ENCODE measurements at places on chromosomes 7 and 10.

- DNase-seq = no peak
Measured at GRCh38 chr7:35967366-35968139, 166.7 kb downstream of the SEPTIN7 start.

DNA sequence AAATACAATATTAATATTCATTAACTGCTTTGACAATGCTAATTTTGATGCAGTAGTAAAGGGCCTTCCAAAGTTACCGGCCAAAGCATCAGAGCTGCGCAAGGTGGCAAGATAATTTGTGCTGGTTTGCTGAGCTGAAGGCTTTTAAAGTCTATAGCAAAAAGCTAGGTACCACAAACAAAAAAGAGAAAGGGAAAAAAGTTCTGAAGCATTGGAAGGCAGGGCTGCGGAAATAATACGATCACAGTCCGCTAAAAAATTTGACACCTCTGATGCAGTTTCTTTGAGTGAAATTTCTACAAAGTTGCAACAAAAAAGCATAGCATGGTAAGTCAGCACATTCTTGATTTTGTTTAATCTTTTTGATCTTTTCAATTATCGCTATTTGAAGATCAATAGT is 175.6 kb downstream of the TCF7L2 start:
- no peak for DNase-seq

DNA sequence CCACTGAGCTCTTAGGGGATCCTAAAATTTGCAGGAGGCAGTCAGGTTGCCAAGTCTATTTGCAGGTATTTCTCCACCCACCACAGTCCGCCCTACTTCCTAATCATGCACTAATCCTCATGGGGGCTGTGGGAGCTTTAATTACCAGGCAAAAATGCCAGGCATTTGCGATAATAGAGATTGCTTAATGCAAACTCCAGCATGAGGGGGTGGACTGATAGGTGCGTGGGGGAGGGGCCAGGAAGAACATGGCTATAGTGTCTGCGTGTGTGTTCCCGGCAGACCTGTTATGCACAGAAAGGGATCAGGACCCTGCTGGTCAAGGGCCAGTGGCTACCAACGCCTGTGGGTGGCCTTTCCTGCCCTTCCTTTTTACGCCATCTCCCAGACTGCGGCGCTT is 15.6 kb upstream of the AQP1 start:
- no peak for DNase-seq

DNA sequence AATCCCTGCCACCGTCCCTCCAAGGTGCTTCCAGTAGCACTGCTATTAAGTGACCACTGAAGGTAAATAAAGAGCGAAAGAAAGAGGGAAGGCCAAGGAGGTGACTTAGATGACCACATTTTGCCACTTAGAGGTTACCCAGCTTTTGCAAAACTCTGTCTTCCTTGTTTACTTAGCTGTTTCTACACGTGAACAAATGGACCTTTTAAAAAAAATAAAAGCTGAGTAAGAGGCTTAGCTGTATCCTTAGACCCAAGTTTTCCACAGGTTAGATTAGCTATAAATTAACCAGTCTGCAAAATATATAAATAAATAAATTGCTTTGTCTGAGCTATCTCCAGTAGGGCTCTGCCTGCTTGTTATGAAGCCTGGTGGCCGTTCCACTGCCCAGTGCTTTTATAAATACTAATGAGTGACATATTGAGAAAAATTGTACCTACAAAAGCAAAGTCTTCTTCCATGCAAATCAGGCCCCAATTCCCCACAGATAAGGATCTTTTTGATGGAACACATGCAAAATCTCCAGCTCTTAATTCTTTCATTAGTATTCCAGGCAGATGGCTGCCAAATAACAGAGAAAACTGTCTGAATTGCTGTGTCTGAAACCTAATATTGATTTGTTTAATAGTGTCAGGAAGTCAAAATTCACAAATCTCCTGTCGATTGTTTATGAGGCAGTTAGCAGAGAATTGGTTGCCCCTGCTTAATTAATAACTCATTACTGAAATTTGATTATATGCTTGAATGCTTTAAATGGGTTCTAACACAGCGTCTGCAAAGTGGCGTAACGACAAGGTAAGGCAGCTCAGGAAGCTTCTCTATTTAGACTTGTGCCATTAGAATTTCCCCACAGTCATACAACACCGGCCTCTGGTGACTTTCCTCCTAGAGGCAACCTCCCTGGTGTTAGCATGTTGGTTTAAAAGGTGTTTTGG is 176.7 kb downstream of the EMX2 start:
- DNase-seq = no peak

GRCh38 chr10:29828440-29828894 is 193.7 kb upstream of the SVIL start:
- no peak for DNase-seq

DNA sequence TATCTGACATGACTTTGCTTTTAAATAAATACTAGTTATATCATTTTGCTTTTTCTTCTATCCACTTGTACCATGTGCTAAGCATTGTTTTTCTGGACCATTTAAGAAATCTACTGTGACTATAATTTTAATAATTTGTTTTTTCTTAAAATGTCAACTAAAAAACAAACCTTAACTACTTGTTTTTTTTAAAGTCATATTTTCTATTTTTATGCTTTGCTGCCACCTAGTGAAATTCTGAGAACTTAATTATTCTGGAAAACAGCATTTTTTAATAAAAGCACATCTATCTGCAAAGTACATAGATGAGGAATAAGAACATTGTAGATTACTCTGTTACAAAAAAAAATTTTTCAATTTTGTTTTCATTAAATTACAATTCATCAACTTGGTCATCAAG is 47.4 kb downstream of the ORC5 start:
- DNase-seq = no peak

GRCh38 chr10:61742812-61743211 is 80.1 kb downstream of the CABCOCO1 start:
- DNase-seq = no peak

DNA sequence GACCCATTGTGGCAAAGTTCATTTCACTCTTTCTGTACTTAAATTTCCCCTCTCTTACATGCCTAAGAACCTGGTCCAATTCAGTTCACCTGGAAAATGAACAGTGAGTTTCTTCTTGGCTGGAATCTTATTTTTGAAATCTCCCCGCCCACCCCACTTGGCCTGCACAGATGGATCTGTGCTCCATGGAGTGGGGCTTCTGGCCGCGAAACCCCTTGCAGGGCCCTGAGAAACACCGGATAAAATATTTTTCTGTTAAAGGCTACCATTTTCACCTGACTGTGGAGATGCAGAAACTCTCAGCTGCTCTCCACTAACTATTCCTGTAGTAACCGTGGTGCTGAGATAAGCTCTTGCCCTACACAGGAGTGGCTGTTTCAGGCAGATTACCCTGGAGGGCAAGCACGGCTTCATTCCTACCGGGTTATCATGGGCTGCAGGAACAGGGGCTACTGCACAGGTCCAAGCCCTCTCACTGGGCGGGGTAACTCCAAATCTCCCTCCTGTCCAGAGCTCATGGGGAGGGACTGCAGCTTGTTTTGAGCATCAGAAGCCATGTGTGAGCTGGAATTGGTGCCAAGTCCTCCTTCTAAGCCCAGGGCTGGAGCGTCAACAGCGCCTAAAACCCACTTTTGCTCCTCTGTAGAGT is 118.9 kb downstream of the PRPF18 start:
- no peak for DNase-seq

- peak; percentile 56 for DNase-seq
Measured at GRCh38 chr10:47374611-47375536, 9.2 kb downstream of the ZNF488 start.

GRCh38 chr10:130936851-130937250 is 374.7 kb downstream of the TCERG1L start:
- DNase-seq = no peak

DNA sequence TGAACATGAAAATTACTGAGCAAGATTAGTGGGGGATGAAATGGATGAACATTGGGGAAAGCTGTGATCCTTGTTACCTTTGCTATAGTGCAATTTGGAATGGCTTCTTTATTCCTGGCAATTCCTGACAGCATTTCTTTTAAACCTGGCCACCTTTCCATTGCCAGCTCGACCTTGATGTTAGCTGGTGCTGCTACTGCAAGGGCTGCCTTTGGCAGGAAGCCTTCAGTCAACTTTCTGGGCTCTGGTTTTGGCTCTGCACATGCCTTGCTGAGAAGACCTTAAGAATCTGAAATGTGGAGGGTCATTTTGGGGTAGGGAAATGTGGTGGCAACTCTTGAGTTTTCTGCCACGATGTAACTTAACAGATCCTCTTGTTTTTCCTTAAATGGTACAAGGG is 64.7 kb downstream of the KAT6B start:
- no peak for DNase-seq

DNA sequence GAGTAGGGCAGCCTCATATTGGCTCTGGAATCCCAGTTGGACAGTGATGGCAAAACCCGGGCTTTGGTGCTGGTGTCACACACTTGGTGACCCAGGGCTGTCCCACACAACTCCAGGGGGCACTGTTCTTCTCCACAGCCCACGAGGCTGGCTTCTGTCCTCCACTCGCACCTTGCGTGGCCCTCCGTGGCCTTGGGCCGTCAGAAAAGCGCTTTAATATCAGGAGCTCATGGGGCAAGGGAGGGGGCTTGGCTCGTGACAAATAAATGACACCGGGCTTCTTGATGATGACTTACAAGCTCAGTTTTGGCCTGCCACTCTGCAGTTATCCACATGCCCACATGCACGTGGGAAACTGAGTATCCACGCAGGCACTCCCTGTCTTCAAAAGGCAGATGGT is 8.1 kb downstream of the DOCK1 start:
- peak; percentile 24 for DNase-seq

- DNase-seq = no peak
Measured at GRCh38 chr7:124460056-124460450, 305.5 kb downstream of the GPR37 start.

GRCh38 chr10:13890233-13891127 is 303.7 kb downstream of the PRPF18 start:
- DNase-seq = peak; percentile 65

- DNase-seq = no peak
Measured at GRCh38 chr7:125926621-125927020, 997.0 kb upstream of the POT1 start.

DNA sequence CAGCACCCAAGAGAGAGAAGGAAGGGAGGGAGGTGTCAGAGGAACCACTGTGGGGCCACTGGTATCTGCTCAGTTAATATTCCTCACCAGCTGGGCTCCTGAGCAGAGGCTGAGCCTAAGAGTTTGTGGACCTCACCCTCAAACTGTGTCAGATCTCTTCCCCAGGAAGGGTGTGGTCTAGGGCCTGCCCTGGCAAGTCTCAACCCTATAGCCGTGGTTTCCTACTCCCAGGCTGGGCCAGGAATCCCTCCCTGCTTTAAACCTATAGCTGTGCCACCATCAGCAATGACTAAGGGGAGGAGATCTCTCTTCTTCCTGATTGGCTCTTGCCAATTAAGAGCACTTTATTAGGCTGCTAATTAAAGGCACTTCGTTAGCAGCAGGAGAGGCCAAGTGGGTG is 29.9 kb downstream of the POLL start:
- DNase-seq = no peak

DNA sequence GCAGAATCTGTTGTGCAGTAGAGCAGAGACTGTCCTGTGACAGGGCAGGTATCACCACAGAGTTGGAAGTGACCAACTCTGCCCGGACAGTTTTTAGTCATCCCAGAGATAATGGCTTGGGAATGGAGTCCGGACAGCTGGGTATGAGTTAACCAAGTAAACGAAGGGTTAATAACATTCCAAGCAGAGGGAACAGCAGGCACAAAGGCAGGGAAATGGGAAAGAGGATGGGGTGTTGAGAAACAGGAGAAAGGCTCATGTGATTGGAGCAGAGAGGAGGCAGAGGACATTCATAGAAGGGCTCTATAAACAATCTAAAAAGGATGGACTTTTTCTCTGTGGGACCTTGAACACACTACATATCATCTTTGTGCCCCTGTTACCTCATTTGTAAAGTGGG is 132.2 kb upstream of the YAE1 start:
- no peak for DNase-seq

- DNase-seq = no peak
Measured at GRCh38 chr10:101993651-101994200, 62.2 kb downstream of the ARMH3 start.

- DNase-seq = no peak
Measured at GRCh38 chr10:103849880-103850571, 5.3 kb downstream of the SH3PXD2A start.

- no peak for DNase-seq
Measured at GRCh38 chr10:102604439-102604841, 39.8 kb upstream of the TRIM8 start.

DNA sequence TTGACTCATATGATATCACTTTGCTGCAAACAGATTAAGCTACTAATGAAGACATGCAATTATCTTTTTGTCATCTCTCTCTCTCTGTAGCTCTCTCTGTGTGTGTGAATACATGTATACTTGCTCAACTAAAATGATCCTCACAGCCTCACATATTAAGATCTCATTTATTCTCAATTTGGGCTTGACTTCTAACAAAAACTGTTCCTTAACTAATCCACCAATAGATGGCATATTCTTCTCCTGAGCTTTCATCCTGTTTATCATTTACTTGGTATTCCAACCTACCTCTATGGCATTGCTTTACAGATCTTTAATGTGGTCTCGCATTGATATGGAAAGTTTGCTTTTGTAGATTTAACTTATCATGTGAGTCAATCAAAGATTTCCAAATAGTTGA is 540.4 kb downstream of the CNTNAP2 start:
- no peak for DNase-seq

DNA sequence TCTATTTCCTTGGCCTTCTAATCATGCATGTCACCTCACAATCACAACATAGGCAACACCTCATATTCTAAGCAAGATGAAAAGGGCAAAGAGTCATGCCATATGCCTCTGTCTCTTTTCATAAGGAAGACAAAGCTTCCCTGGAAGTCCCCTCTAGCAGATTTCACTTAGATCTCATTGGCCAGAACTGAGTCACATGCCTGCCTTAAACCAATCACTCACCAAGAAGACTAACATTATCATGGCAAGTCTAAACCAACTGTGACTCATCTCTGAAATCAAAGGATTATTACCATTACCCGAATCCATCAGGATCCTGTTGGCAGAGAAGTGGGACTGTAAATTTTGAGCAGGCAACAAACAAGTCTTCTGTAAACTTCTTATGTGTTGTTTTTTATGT is 27.8 kb downstream of the CAV1 start:
- DNase-seq = no peak

GRCh38 chr7:76020031-76020714 is 25.8 kb upstream of the TMEM120A start:
- peak; percentile 84 for DNase-seq

GRCh38 chr7:25398418-25398817 is 170.1 kb upstream of the NPVF start:
- no peak for DNase-seq

DNA sequence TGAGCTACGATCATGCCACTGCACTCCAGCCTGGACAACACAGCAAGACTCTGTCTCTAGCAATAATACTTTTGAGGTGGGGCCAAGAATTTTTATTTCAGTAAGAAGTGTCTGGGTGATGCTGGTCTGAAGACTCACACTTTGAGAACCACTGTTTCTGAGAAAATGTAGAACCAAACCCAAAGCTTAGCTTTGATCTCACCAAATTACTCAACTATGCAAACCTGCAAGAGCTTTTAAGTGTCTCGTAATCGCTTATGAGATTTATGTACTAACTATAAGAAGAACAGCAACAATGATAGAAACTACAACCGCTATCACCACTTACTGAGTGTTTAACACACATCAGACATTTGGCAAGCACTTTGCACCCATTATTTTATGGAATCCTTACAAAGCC is 29.5 kb downstream of the APBB1IP start:
- no peak for DNase-seq

Data from right forelimb (tissue), 1 donor.